CD4-positive, alpha-beta T cell treated with Interleukin-12 subunit alpha and Interleukin-12 subunit beta, for 1 hour (primary cell): ENCODE measurements at places on chromosomes 5 and 9.

- no peak for DNase-seq
Observed at GRCh38 chr5:80282054-80282453, 26.2 kb upstream of the SERINC5 start.

DNA sequence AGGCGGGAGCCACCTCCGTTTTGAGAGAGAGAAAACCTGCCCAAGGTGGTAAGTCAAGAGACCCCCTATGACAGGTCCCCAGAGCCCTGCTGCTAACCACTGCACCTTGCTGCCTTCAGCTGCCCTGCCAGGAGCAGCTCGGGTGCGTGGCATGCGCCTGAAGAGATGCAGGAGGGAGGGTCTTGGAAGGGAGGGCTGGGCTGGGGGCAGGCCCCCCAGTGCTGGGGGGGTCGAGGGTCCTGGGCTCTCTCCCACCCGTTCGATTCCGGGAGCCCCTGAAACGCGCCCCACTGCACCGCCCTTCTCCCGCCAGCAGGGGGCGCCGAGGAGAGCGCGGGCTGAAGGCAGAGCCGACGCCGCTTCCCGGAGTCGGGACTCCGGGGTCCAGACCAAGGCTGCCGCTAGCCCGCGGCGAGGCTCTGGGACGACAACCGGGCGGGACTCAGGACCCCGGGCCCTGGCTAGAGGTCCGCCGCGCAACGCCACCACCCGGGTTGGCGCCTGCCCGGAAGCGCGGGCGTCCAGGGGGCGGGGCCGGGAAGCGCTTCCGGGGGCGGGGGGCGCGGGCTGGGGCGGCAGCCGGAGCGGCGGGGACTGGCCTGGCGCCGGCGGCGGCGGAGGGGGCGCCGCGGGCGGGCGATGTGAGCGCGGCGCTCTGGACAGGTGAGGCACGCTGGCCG is at the start of gene ZBTB34:
Gene ZBTB34 (plus strand): TSS at position 563 of the 680 bp plus-strand sequence. CDS start 18,761 bp downstream, outside the sequence.
- peak; percentile 78 for DNase-seq

DNA sequence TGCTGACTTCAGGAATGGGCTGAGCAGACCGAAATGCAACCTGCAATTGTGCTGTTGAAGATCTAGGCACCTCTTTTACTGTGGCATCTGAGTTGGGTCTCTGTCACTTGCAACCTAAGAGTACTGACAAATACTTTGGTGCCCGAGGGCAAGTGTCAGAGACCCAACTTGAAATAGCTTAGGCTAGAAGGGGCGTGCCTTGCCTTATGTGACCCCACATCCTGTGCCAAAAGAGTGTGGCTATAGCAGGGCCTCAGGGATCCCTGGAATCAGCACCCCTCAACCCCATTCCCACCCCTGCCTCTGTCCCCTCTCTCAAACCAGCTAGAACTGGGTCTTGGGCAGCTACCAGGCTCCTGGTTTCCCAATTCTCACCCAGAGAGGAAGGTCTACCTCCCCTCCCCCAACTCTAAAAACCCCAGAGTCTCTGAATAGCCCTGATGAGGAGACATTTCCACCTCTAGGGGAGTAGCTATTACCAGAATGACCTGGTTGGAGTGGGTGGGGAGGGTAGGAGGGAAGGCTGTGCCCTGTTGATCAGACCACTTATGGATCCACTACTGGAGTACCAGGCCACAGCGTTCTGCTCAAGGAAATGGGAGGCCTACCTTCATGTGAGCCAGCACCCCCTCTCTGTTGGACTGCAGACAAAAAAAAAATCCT is 17.5 kb downstream of the RAI14 start:
- DNase-seq = no peak

DNA sequence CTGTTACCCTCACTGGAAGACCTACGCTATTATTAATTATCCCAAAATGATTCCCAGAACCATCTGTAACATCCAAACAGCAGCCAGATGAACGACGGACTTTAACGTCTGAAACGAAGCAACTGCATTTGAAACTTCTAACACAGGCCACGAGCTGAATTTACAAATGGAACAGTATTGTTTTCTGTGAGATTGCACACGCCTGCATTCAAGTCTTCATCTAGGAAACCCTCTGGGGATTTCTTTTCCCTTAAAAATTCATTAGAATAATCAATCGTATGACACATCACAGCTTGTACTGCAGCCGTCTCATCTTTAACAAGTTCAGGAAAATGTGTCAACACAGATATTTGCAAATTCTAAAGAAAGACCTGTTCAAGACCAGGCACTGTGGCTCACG is 80.2 kb downstream of the MYO10 start:
- DNase-seq = no peak

DNA sequence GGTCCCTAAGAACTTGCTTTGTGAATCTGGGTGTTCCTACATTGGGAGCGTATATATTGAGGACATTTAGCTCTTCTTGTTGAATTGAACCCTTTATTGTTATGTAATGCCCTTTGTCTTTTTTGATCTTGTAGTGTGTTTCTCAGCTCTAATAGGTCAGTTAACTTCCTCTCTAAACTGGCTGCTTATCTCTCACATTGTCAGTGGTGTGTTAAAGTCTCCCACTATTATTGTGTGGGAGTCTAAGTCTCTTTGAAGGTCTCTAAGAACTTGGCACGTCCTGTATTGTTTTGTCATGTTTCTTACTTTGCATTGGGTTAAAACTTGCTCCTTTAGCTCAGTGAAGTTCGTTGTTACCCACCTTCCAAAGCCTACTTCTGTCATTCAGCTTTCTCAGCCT is 36.2 kb downstream of the RIC1 start:
- DNase-seq = no peak

DNA sequence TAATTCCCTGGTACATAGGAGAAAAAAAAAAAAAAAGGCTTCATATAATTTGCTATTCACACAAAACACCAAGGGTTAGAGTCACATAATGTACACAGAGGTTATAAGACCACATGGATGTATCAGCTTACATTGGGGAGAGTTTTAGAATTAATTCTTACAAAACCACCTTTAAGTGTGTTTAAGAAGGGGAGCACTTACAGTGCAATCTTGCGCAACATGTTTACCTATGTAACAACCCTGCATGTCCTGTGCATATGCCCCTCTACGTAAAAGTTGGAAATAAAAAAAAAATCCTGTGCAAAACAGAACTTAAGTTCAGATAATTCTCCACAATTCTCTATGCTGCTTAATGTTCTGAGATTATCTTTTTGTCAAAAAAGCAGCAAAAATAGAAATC is 190.0 kb downstream of the DENND1A start:
- DNase-seq = no peak
